Right ventricle myocardium inferior (tissue), 1 donor: ENCODE measurements at places on chromosomes 13 and 19. TPM values are rescaled to one million over a fixed set of nuclear protein-coding genes. Genes with fewer than 3 reads are reported as not detected.

Gene ZNF382
- 19.5 TPM for total RNA-seq

Gene NANOS3
- total RNA-seq = 0.68 TPM

GRCh38 chr19:49557641-49558325 is 22.6 kb downstream of the NOSIP start:
- no peak for DNase-seq

Gene CLDND2
- 1.7 TPM for total RNA-seq

Gene KCNN1
- total RNA-seq = not detected

GRCh38 chr13:62046512-62046911 is 630.9 kb upstream of the PCDH20 start:
- no peak for DNase-seq

Gene GIPR
- total RNA-seq = 5.0 TPM

DNA sequence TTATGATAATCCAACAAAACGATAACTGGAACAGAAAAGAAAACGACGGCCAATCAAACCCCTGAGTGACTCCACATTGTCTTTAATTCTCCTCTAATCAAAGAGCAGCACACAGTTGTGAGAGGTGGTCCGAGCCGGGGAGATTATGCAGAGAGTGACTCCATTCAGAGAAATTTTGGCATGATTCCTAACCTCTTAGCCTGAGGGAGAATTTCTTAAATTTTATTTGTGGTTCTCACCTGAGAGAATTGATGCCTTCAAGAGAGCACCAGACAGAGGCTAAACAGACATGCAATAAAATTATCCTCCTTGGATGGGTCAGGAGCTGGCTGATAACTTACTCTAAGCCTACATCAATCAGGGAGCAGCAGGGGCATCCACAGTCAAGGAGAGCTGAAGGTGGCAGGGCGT is 310.0 kb upstream of the KLF12 start:
- DNase-seq = no peak

DNA sequence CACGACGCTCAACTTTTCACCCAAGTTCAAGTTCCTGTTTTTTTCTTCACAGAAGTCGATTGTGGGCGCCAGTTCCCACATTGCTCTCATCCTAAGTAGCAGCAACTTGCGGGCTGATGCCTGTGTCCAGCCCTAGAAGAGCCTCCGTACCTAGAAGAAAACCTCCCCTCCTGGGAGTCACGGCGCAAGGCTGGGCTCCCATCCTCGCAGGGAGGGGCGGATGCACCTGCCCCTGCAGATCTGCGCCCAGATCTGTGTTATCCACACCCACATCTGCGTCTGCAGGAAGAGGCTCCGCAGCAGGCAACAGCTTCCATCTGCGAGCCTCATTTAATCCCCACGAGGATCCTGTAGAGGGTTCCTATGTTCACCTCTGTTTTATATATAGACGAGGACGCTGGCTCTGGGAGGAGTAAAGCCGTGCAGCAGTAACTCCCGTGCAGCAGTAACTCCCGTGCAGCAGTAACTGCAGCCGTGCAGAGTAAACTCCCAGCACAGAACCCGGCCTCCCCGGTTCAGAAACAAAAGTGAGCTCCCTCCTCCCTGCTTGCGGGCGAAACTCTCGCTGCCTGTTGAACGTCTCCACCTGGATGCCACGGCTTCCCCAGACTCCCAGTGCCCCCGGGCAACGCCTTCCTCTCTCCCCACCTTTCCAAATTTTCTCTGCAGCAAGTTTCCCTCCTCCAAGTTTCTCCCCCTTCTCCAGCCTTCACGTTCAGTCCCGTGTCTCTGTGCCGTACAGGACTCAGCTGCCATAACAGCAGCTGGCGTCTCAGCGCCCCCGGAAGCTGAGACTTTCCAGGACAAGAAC is 23.5 kb upstream of the LAIR1 start:
- DNase-seq = peak; percentile 73

DNA sequence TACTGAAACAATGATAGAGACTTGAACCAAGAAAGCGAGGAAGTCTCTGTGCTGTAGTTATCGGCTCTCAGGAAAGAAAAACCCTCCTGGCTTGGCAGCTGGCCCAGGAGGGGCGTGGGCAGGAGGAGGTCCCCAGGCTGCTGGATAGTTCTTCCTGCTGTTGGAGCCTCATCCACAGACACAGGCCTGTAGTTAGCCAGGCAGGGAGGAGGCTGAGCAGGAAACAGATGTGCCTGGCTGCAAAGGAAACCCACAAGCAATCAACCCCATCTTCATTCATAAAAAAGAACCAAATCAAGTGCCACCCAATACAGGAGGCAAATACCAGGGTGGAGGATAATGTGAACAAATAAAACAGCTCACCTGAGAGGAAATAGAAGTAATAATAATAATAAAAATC is 86.2 kb downstream of the IRS2 start:
- DNase-seq = peak; percentile 82

Gene ENOX1
- 6.1 TPM for total RNA-seq

- DNase-seq = no peak
Measured at GRCh38 chr19:34343751-34344150, 21.2 kb upstream of the GPI start.

Gene C19orf73
- 1.8 TPM for total RNA-seq

Gene TEX29
- not detected for total RNA-seq

DNA sequence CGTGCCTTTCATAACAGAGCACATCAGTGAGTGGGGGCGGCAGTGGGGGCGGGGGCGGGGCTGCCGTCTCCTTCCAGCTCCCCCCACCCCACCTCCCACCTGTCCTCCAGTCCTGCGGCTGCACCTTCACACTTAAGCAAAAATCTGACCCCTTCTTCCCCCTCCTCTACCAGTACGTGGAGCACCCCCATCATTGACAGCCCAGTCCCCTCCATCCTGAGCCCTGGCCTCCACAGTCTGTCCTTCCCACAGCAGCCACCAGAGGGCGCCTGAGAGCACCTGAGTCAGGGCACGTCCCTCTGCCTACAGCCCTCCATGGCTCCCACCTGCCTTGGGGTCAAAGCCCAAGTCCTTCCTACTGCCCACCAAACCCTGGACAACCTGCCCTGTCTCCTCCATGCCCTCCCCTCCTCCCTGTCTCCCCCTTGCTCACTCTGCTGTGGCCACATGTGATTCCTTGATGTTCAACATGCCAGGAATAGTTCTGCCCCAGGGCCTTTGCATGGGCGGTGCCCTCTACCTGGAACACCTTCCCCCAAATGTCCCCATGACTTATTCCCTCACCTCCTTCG is 4.0 kb downstream of the EBI3 start:
- peak; percentile 79 for DNase-seq

DNA sequence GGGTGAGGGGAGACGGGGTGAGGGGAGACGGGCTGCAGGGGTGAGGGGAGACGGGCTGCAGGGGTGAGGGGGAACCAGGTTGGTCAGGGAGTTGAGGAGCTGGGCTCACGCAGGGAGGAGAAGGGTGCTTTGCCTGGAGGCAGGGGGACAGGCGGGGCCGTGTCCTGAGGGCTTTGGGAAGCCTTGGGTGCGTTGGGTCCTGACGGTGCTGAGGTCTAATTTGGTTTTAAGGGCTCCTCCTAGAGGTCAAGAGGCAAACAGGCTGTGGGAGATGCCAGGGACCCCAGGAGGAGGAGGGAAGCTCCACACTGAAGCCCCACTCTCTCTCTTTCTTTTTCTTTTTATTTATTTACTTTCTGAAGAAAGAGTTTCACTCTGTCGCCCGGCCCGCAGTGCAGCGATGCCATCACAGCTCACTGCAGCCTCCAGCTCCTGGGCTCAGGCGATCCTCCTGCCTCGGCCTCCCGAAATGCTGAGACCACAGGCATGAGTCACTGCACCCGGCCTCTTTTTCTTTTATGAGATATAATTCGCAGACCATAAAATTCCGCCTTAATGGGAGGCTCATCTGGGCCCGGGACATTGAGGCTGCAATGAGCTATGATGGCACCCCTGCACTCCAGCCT is 9.3 kb upstream of the MISP start:
- DNase-seq = no peak
